ENCODE measurements at places on chromosomes 6 and 20.

DNA sequence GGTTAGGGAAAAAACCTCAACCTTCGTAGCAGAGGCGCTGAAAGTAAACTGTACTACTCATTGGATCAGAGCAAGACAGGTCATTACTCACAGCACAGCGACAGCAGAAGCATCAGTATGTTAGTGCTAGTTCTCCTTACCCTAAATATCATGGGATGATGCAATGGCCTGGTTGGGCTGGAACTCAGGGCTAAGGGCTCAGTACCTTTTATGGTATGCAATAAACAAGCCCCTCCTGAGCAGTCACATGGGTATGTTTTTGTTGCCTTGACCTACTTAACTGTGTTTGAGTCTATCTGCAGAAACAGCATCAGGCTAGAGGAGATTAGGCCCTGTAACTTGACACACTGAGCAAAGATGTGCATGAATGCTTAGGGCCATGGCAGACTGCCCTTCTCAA, 369.4 kb upstream of the IMPG1 start:
- no peak for DNase-seq

- no peak for DNase-seq
Measured at GRCh38 chr20:2657241-2657640, 4.8 kb downstream of the NOP56 start.

DNA sequence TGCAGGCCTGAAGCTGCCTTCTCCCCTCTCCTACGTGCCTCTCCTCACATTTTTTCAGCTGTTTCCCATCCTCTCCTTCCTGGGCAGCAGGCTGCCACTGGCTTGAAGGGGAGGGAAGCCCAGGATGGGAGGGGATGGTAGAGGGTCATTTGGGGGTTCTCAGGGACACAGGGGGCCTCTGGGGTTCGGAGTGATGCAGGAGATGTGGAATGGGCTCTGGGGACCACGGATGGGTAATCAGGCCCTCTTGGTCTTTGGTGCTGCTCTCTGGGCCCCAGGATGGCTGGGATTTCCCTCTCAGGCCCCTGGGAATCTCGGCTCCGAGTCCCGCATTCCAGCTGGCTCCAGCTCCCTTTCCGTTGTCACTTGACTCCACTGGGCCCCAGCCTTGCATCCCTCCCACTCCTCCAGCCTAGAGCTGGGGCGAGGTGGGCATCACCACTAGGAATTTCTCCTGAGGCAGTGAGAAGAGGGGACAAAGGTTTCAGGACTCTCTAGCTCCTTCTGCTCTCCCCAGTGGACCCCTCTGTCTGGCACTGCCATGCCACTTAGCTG, 2.0 kb upstream of the DDR1 start:
- no peak for DNase-seq

- DNase-seq, result no peak
Measured at GRCh38 chr6:162970246-162970645, 242.5 kb downstream of the PACRG start.

DNA sequence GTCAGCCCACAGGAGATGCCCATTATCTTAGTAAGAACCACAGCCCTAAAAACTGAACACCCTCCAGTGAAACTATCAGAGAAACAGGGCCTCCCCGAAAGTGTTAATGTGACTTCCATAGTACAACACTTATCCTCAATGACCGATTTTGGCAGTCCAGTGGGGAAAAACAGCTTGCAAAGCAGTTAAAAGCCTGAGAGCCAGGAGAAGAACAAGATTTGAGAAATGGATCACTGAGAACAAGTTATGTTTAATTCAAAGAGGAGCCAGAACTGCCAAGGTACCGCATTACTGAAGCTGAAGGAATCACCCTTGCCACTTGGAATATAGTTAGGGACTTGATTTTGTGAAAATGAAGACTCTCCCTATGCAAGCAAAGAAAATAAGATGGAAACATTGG, 236.9 kb downstream of the QKI start:
- DNase-seq, result no peak

- DNase-seq, result no peak
Measured at GRCh38 chr20:7856756-7857155, 83.5 kb downstream of the HAO1 start.

- DNase-seq, result no peak
Measured at GRCh38 chr6:135004399-135004798, 50.2 kb downstream of the HBS1L start.

DNA sequence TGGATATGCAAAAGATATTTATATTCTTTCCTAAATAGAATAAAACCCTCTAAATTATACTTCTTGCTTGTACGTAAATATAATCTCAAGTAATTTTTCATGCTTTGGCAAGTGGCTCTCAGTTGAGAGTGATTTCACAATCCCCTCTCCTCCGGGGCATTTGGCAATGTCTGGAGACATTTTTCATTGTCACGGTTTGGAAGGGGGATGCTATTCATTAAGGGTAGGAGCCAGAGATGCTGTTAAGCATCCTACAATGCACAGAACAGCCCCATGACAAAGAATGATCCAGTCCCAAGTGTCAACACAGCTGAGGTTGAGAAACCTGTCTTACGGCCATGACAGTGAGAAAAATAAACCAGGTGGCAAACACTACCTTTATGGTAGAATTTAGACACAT, 75.7 kb downstream of the AGPAT4 start:
- DNase-seq, result no peak

GRCh38 chr6:168095716-168096250, 16.8 kb upstream of the FRMD1 start:
- DNase-seq, result no peak

DNA sequence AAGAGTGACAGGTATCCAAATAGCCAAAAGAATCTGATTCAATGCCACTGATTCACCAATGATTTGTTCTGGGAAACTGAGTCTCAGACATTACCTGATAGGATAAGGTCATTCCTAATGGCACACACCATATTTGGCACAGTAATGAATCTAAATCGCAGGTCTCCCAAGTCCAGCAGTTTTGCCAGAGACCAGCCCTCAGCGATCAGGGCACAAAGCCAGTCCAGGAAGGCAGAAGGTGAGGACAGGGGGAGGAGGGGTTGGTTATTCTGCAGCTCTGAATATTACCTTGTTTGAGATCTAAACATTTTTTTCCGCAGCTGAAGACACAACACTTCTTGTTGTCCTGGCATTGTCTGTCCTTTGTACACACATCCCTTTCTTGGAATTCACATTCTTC, 1.9 kb downstream of the EPPIN start:
- no peak for DNase-seq

- DNase-seq, result no peak
Measured at GRCh38 chr6:166752928-166753721, 126.1 kb upstream of the RPS6KA2 start.

Measured in iPS DF 6.9 (cell line).